ENCODE measurements at places on chromosomes 2 and 18.

- no peak for DNase-seq
These were observed 721 bp downstream of the FHOD3 start for GRCh38 chr18:36298126-36298741.

- DNase-seq: no peak
These were observed 228.1 kb downstream of the CTNNA2 start for GRCh38 chr2:79740879-79741443.

GRCh38 chr2:23312996-23313606 lies 71.9 kb upstream of the KLHL29 start:
- DNase-seq: peak; percentile 60

- DNase-seq: no peak
These were observed 73.3 kb downstream of the KCNG2 start for GRCh38 chr18:79871026-79871390.

DNA sequence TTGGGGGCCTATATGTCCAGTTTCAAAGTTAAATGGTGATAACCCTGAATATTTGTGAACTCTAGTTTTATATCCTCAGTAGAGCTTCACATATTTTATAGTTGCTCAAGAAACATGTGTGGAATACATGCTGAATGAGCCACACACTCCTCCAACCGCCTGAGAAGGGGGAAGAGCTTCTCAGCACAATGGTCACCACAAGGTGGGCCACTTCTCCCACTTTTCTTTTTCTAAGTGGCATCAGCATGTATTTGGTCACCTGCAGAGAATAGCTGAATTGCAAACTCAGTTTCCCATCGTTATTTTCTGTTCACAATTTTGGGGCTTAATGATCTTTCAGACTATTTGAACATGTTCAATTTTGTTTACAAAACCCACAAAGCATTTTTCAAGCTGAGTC lies 340.5 kb downstream of the PARD3B start:
- DNase-seq: peak; percentile 46
